ENCODE measurements at places on chromosomes 7 and 10.

GRCh38 chr7:13850185-13850752 is 139.2 kb downstream of the ETV1 start:
- no peak for DNase-seq

- no peak for DNase-seq
Observed at GRCh38 chr10:133242611-133243356, 5.1 kb downstream of the VENTX start.

DNA sequence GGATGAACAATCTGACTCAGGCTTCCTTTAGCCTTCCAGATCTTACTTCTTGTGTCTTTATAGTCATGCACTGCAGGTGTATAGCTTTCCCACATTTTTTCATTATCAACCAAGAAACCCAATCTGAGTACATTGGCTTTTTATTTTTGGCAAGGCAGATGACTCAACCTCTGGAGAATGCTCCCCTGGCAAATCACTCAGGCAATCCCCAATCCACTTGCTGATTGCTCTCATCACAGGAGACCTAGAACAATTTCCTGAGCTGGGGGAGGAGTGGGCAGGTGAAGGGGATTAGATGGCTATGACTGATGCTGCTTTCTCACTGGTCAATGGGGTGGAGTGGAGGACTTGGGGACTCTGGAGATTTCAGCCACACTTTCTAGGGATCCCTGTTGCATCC is 134.4 kb downstream of the SLC16A9 start:
- DNase-seq = no peak

GRCh38 chr7:143248761-143249354 is 14.4 kb upstream of the GSTK1 start:
- DNase-seq = no peak

- DNase-seq = no peak
Observed at GRCh38 chr7:31724696-31725095, 37.7 kb downstream of the PPP1R17 start.

GRCh38 chr7:55441774-55442522 is 76.8 kb downstream of the LANCL2 start:
- DNase-seq = no peak

GRCh38 chr10:10500937-10501336 is 516.7 kb upstream of the CELF2 start:
- no peak for DNase-seq
